Kidney tubule cell (primary cell): ENCODE measurements at places on chromosomes 1 and 21.

- no peak for DNase-seq
Observed at GRCh38 chr1:101915597-101915996, 81.1 kb downstream of the OLFM3 start.

DNA sequence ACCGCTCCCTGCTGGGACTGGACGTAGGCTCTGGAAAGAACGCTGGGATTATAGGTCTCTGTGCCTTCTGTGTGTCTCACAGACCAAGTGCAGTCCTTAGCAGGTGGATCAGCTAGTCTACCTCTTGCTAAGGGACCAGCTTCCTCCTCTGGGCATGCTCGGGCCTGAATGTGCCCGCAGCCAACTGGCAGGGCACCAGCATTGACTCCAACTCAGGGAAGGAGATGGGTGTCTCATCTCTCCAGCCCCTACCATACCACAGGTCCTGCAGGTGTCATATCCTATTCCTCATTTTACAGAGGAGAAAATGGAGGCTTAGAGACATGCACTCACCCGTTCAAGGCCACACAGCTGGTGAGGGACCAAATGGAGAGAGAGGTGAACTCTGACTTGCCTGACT is 340.2 kb downstream of the PTPRU start:
- no peak for DNase-seq

- peak; percentile 83 for DNase-seq
Observed at GRCh38 chr1:92960395-92961130, 699 bp downstream of the DIPK1A start.

GRCh38 chr1:5834477-5835178 is 157.6 kb downstream of the NPHP4 start:
- DNase-seq: no peak

DNA sequence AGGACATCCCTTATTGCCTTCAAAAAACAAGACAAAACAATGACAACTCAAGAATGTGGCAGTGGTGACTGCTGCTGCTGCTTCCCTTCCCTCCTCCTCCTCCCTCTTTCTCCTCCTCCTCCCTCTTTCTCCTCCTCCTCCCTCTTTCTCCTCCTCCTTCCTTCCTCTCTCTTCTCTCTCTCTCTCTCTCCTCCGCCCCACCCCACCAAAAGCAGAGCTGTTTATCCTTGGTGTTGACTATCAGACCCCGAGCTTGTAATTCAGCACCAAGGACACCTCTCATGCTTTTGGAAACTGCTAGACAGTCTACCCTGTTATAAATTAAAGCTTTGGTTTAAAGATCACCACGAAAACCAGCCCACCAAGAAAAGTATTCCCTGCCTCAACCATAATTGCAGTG is 72.4 kb upstream of the IFNAR2 start:
- DNase-seq: no peak

GRCh38 chr21:39385299-39386145 is 36.6 kb upstream of the HMGN1 start:
- peak; percentile 80 for DNase-seq

DNA sequence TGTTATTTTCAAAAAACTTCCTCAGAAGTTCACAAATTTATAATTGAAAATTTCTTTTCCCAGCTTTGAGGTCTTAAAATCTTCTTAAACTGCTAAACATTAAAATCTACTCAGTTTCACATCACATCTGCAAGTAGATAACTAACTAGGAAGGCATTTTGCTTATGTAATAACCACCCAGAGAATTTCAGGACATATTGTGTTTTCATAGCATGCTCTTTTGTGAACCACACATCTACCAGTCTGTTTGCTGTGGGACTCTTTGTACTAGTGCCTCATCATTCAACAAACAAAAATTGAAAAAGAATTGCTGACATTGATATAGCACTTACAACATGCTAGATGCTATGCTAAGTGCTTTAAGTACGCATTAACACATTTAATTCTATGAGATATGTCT is 31.6 kb upstream of the C1orf146 start:
- DNase-seq: no peak

- no peak for DNase-seq
Observed at GRCh38 chr1:3546048-3546384, 65.3 kb downstream of the MEGF6 start.

DNA sequence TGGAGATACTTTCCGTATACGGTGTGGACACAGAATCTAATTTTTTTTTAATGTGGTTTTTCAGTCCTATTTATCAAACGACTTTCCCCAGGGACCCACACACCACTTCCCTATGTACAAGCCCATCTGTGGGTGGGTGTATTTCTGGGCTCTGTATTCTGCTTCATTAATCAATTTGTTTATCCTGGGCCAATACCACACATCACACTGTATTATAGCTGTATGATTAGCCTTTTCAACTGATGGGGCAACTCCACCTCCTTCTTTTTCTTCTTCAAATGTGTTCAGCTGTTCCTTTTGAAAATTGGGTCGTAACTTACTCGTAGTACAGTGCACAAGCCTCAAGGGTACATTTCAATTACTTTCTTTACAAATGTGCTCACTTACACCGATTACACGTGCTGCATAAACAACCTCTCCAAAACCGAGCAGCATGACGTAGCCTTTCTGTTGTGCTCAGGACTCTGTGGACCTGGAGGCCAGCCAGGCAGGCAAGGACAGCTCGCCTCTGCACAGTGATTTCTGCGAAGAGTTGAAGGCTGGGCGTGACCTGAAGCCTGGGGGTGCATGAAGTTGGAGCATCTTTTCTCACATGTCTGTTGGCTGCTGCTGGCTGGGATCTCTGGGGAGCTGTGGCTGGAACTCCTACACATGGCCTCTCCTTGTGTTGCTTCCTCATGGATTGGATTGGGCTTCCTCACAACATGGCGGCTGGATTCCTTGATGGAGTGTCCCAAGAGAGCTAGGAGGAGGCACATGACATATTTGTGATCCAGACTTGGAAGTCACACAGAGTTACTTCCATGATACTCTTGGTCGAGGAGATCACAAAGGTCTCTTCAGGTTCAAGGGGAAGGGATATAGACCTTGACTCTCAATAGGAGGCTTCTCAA is 126.5 kb downstream of the CRYAA start:
- DNase-seq: no peak

- DNase-seq: no peak
Observed at GRCh38 chr1:193592317-193592716, 405.9 kb upstream of the B3GALT2 start.

DNA sequence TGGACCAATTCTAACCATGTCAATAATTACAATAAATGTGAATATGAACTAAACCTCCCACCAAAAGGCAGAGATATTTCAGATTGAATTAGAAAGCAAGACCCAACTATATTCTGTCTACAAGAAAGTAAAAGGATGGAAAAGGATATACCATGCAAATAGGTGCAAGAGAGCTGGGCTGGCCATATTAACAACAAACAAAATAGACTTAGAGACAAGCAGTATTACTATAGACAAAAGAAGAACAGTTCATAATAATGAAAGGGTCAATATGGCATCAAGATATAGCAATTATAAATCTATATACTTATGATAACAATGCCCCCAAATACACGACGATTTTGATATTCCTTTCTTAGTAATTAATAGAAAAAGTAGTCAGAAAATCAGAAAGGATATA is 67.3 kb upstream of the IFFO2 start:
- DNase-seq: no peak

- no peak for DNase-seq
Observed at GRCh38 chr21:36436829-36437744, 42.8 kb downstream of the CLDN14 start.

GRCh38 chr1:44294588-44295007 is 60.5 kb downstream of the ERI3 start:
- DNase-seq: peak; percentile 13

DNA sequence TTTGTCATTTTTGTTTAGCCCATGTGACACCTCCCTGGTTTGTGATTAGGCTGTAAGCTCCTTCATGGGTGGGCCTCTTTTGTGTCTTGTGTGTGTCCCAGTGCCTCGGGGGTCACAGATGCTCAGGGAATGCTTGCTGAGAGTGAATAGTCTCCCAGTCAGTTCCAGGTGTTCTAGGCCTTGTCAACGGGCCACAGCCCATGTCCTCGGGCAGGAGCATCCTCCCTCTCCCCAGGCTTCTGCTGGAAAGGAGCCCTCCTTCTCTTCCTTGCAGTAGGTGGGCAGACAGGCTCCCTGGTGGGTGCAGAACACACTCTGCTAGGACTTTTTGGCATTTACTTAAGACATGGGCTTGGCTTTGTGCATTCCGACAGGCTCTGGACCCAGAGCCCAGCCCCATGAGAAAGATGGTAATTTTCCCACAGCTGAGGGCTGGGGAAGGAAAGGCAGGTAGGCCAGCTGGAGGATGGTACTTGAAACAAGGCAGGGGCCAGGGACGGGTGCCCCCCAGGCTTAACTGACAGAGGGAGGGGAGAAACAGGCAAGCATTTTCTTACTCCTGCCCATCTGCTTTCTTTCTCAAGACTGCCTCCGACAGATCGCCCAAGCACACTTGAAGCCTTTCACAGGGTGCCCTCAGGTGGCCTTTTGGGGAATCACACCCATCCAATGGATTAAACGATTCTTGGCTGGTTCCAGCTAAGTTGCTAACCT is 7.1 kb upstream of the CPLANE2 start:
- DNase-seq: peak; percentile 78

DNA sequence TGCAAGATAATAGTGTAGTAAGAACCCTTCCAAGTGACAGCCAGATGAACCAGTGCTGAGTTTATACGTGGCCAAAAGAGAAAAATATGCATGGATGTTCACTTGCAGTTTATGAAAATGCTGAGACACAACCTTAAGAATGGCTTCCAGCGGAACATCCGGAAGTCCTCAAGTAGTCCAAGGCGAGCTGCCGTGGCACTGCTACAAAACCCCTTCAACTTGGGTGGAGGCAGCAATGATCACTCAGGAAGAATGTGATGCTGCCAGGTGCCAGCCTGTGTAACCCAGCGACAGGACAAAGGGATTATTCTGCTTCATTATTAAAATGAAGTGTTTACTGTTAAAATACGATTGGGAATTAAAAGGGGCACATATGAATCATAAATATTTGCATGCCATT is 179.6 kb downstream of the RUNX1 start:
- DNase-seq: no peak

DNA sequence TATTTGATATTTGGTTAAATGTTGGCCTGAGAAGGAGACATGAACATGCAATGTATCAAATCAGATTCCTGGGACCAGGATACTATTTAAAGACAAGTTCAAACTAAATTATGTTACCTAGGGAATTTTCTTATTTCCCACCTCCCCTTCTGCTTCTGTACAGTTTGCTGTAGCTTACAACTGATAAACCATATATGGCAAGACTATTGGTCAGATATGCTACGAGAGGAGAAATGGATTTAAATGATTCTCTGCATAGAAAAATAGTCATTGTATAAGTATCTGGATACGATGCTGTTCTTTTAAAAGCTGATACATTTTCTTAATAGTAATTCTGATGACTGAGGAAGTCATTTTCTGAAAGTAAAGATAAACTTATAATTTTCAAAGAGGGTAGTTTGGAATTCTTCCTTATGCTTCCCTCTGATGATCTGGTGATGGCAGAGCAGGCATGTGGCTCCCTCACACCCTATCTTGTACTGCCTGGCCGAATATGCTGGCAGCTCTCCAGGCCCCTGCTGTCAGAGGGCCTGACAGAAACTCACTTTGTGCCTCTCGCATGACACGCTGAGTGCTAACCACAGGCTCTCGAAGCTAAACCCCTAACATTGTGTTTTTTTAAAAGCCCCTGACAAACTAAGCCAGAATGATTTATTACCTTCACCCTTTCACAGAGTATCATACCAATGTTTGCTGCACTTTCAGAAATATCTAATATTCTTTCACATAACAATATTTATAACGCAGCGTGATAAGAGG is 19.4 kb downstream of the RRP15 start:
- peak; percentile 67 for DNase-seq

DNA sequence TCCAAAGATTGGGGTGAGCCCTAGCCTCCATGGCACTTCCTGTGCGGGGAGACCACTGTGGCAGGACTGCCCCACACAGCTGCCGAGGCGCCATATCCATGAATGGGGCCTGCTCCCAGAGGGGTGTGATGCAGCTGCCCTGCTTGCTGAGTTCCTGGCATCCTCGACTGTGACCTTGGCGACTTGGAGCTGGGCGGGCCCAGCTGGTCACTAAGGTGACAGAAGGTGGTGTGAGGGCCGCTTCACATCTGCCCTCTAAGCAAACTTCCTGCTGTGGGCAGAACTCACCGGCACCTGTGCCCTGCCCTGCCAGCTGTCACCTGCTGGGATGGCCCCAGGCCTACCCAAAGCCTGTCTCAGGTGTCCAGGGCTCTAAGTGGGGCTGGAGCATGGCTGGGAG is 9.0 kb downstream of the TMEM61 start:
- no peak for DNase-seq

DNA sequence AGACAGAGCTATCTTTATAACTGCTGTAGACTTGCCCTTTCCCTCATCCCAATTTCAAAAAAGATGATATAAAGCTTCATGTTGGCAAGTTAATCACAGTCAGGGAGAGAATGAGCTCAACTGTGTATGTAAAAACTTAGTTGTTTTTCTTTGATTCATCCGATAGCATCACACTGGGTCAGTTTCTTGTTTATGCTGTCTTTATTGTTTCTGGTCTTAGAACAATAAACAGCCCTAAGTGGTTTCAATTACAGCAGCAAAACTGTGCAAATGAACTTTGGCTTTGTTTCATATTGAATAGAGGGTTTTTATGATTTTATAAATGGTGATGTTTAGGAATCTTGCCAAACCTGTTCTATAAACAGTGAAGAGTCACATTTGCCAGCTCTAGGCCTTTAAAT is 423.8 kb upstream of the CXADR start:
- DNase-seq: no peak

DNA sequence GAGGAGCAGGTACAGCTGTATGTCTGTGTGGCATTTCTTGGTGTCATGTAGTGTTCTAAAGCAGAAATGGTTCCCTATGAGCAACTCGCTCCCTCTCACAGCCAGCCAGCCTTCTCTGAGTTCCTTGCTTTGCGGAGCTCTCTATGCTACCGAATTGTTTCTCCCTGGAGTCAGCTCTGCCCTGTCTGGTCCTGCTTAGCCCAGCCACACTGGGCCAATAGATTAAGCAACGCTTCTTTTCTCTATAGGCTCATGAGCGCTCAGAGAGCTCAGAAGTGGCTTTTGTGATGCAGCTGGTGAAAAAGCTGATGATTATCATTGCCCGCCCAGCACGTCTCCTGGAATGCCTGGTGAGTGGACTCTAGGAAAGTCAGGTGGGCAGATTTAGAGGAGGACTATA is 113.1 kb downstream of the PIK3R3 start:
- DNase-seq: no peak

DNA sequence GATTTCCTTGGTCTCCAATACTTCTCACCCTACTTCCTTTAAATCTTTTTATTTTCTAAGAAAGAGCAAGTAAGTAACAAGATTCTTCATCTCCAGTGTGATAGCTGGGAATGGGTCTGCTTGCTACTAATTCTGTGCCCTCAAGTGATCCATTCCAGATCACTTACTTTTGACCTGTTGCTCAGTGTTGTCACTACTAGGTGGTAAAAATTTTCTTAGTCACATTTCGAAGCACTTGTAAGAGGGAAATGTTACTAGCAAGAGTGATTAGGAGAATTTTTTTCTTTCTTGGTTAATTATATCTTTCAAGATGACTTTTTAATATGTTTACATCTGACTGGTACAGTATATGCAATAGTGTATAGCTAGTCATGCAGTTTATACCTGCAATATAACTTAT is 2.2 kb downstream of the UBAP2L start:
- DNase-seq: no peak

- DNase-seq: peak; percentile 78
Observed at GRCh38 chr1:245153081-245153551, 1.7 kb upstream of the KIF26B start.
